ENCODE measurements at places on chromosomes 11 and 22.
A peak's percentile ranks its signal among the peaks of the same experiment; 100 is the strongest.

DNA sequence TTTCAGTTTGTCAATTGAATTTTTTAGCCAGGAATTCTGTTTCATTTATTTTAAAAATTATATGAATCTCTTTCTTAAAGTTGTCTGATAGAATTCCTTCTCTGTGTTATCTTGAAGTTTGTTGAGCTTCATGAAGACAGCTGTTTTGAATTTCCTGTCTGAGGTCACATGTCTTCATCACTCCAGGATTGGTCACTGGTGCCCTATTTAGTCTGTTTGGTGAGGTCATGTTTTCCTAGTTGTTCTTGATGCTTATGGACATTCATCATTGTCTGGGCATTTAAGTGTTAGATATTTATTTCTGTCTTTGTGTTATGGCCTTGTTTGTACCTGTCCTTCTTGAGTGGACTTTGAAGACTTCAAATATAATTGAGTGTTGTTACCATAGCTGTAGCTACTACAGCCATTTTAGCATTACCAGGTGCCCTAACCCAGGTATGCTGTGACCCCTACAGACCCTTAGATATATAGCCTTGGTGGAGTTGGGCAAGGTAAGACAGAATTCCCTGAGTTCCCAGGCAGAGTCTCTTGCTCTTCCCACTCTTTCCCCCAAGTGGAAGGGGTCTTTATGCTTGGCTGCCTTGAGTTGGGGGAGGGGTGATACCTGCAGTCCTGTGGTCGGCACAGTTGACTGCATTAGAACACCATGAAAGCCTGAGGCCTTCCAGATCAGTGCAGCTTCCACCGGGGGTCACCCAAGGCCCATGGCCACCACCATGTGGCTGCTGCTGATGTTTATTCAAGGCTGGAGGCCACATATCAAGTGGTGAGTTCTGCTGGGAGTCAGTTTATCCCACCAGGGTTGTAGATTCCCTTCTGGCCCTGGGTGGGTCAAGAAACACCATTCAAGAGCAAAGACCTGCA, 229.6 kb downstream of the DYNC2H1 start:
- no peak overlapping the region for H3K4me3 ChIP-seq
- H3K27me3 ChIP-seq: no peaks in the 10 kb centered on the region
- no peak overlapping the region for H3K27ac ChIP-seq
- no peak for DNase-seq
- no peaks in the 10 kb centered on the region for H3K36me3 ChIP-seq
- no peaks in the 10 kb centered on the region for H3K4me1 ChIP-seq

DNA sequence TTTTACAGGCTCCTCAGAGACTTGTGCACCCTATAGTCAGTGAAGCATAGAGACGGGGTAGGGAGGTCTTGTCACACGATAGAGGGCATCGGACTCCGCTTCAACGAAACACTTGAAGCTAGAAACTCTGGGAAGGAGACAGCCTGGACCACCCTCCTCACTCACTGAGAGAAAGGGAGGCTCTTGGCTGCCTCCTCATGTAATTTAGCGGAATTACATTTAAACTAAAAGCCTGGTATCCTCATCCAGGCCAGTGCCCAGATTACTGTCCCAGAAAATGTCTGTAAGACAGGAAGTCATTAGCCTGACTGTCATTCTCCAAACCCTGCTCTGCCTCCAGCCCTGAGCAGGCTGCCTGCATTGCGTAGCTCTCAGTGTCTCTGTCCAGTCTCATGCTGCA, 36.0 kb downstream of the TTLL1 start:
- no peak overlapping the region for H3K4me3 ChIP-seq
- DNase-seq: no peak
- no peak overlapping the region for H3K27ac ChIP-seq

GRCh38 chr22:45262195-45262930, 21.7 kb upstream of the KIAA0930 start:
- H3K4me1 ChIP-seq: peaks cover 11% of the 10 kb centered on the region
- no peak overlapping the region for H3K27ac ChIP-seq
- no peak overlapping the region for H3K4me3 ChIP-seq
- no peak for DNase-seq
- H3K36me3 ChIP-seq: no peaks in the 10 kb centered on the region

DNA sequence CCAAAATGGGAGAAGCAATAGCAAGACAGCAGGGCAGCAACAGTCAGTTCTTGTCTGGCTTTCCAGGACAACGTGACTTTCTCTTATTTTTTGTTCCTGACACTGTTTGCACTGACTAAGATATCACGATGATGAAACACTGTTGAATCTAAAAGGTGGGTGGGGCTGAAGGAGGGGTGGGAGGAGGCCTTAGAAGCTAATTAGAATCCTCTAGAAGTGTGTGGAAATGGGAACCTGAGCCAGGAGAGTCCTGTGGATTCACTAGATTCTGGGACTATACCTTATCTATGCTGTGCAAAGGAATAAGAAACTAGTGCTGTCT, 300.3 kb downstream of the ST3GAL4 start:
- no peak for DNase-seq
- H3K4me3 ChIP-seq: no peak overlapping the region
- no peak overlapping the region for H3K27ac ChIP-seq

DNA sequence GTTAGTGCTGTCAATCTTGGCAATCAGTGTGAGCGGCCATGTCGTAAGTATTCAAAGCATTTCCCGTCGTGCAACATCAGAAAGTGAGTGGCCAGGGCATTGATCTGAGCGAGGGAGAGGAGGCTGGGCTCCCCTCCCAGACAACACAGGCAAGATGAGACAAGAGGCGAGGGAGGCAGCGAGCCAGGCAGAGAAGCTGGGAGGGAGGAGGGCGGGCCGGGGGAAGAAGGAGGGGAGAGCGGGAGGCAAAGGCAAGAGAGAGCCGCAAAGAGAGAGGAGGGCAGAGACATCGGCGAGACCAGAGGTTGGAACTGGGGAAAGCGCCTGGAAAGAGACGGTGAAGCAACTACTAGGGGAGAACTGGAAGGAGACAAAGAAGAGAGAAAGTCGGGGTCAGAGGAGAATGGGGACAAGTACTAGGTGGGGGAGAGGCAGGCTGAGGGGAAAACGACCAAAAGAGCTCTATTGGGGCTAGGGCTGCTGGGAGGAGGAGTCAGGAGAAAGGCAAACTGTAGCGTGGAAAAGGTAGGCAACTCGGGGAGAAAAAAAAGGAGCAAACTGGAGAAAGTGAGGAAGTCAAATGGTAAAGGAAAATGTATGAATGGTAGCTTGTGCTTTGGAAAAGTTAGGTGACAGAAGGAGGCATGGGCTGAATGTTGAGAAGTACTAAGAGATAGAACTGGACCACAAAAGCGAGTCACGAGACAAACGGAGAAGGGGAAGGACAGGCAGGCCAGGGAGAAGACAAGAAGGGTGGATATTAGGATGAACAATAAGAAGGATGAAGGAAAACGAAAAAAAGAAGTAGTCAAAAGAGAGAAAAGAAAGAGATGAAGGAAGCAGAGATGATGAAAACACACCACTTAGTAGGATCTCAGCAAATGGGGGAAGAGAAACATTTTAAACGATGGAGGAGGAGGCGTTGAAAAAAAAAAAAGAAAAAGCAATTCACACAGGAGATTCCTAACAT, 130.5 kb upstream of the C11orf58 start:
- no peaks in the 10 kb centered on the region for H3K36me3 ChIP-seq
- no peak for DNase-seq
- H3K27me3 ChIP-seq: peaks cover 21% of the 10 kb centered on the region
- peak overlapping the region; percentile 78 for H3K4me3 ChIP-seq
- peak overlapping the region; percentile 10 for H3K27ac ChIP-seq
- H3K4me1 ChIP-seq: peaks cover 34% of the 10 kb centered on the region

GRCh38 chr11:27902981-27903624, 202.8 kb upstream of the BDNF start:
- no peaks in the 10 kb centered on the region for H3K4me1 ChIP-seq
- no peak overlapping the region for H3K4me3 ChIP-seq
- H3K27me3 ChIP-seq: no peaks in the 10 kb centered on the region
- no peak overlapping the region for H3K27ac ChIP-seq

GRCh38 chr11:34988294-34989255, 72.2 kb downstream of the PDHX start:
- no peaks in the 10 kb centered on the region for H3K4me1 ChIP-seq
- H3K4me3 ChIP-seq: no peak overlapping the region
- H3K27me3 ChIP-seq: no peaks in the 10 kb centered on the region
- peaks cover 10% of the 10 kb centered on the region for H3K36me3 ChIP-seq
- no peak for DNase-seq

GRCh38 chr11:92495107-92495793, 270.6 kb downstream of the FAT3 start:
- no peaks in the 10 kb centered on the region for H3K4me1 ChIP-seq
- no peak for DNase-seq
- no peaks in the 10 kb centered on the region for H3K27me3 ChIP-seq

DNA sequence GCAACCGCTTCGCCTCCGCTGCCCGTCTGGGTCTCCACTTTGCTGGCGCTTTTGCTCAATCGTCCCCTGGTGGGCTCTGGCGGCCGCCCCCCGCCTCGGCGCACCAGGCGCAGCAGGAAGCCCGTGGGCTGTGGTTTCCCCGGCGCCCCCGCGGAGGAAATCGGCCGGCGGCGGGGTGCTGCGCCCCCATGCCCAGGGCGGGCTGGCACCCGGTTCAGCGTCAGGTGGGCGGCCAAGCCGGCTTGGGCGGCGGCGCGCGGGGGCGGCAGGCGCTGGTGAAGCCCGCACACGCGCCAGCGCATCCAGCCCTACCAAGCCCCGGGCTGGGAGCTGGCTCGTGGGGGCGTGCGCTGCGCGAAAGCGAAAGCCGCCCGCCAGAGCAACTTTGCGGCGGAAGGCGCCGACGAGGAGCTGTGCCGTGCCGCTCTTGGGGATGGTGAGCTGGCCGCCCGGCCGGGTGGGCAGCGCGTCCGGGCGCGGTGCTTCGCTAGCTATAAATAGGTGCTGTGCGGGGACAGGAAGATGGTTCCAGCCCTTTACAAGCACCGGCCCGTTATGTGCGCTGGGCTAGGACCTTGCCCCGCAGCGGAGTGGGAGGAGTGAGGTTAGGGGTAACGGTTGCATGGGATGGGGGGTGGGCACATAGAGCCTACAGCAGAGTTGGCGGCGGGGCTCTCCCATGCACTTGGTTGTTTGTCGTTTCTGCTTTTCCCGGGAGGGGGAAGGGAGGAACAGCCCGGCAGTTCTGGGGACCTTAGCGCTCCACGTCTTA, 25.0 kb upstream of the SUSD2 start:
- H3K27ac ChIP-seq: peak overlapping the region; percentile 69
- peak overlapping the region; percentile 95 for H3K4me3 ChIP-seq
- H3K4me1 ChIP-seq: peaks cover 37% of the 10 kb centered on the region
- H3K36me3 ChIP-seq: no peaks in the 10 kb centered on the region
- no peak for DNase-seq

GRCh38 chr22:36922711-36923110, 9.3 kb downstream of the CSF2RB start:
- H3K4me3 ChIP-seq: no peak overlapping the region
- no peak for DNase-seq
- H3K4me1 ChIP-seq: no peaks in the 10 kb centered on the region
- no peaks in the 10 kb centered on the region for H3K27me3 ChIP-seq
- no peak overlapping the region for H3K27ac ChIP-seq
- no peaks in the 10 kb centered on the region for H3K36me3 ChIP-seq

GRCh38 chr11:123011510-123011909, 29.9 kb upstream of the BSX start:
- DNase-seq: no peak
- H3K36me3 ChIP-seq: no peaks in the 10 kb centered on the region
- no peak overlapping the region for H3K4me3 ChIP-seq
- H3K4me1 ChIP-seq: no peaks in the 10 kb centered on the region
- H3K27ac ChIP-seq: no peak overlapping the region
- no peaks in the 10 kb centered on the region for H3K27me3 ChIP-seq

- H3K27me3 ChIP-seq: no peaks in the 10 kb centered on the region
- no peak for DNase-seq
- no peak overlapping the region for H3K27ac ChIP-seq
Measured at GRCh38 chr22:23106344-23106743, 35.4 kb downstream of the RSPH14 start.

GRCh38 chr11:88508759-88509581, 171.4 kb upstream of the CTSC start:
- H3K4me3 ChIP-seq: peak overlapping the region; percentile 63
- no peaks in the 10 kb centered on the region for H3K36me3 ChIP-seq
- peaks cover 14% of the 10 kb centered on the region for H3K4me1 ChIP-seq
- H3K27me3 ChIP-seq: no peaks in the 10 kb centered on the region
- no peak for DNase-seq

DNA sequence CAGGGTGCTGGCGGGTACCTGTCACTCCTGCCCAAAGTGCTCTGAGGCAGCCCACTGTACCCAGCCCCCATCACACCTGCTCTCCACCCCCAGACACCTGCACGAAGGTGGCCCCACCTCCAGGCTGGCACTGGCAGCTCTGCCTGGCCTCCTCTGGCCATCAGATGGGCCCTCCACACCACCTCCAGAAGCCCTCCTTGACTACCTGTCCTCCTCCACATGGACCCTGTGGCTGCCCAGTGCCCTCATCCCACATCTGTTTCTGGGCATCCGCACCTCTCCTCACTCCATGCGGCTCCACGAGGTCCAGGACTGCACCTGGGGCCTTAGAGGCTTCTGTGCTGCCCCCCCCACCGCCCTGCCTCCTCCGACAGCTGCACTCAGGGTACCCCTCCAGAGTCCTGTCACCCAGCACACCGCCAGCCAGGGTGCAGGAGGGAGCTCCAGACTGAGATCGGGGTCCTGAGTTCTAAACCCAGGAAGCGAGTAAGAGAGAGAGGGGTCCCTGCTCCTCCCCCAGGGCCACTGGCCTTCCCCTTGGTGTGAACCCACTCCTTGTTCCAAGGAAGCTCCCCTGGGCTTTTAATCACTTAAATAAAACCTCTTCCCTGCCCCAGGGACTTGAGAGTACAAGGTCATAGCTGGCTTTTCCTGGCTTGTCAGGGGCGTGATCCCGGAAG, 1.7 kb downstream of the CTSD start:
- H3K36me3 ChIP-seq: peaks cover 18% of the 10 kb centered on the region
- H3K4me3 ChIP-seq: peak overlapping the region; percentile 89
- DNase-seq: no peak

- H3K4me3 ChIP-seq: no peak overlapping the region
- no peak for DNase-seq
- peaks cover 16% of the 10 kb centered on the region for H3K4me1 ChIP-seq
- H3K27ac ChIP-seq: no peak overlapping the region
Measured at GRCh38 chr11:57502376-57502775, 13.1 kb downstream of the SLC43A1 start.

- DNase-seq: no peak
- no peak overlapping the region for H3K27ac ChIP-seq
- no peaks in the 10 kb centered on the region for H3K36me3 ChIP-seq
Measured at GRCh38 chr11:78344676-78345075, 72.9 kb downstream of the GAB2 start.

DNA sequence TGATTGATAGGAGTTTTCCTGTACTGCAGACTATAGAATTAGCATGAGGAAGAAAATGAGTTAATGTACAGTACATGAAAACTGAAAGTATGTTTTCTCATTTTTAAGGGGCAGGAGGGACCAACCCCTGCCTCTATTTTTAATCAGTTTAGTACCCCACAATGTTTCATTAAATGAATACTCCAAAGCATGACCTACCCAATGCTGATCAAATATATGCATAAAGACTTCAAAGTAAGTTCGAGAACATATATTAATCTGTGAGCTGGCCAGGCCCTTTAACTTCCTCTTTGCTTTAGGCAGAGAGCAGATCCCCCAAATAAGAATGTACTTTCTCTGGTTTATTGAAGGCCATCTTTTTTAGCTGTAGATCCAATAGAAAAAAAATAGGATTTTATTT, 161.0 kb downstream of the FCHSD2 start:
- no peak for DNase-seq
- peaks cover 11% of the 10 kb centered on the region for H3K4me1 ChIP-seq
- no peaks in the 10 kb centered on the region for H3K36me3 ChIP-seq
- no peak overlapping the region for H3K27ac ChIP-seq
- no peaks in the 10 kb centered on the region for H3K27me3 ChIP-seq
- no peak overlapping the region for H3K4me3 ChIP-seq

GRCh38 chr11:114322934-114323333, 26.7 kb downstream of the NNMT start:
- DNase-seq: no peak
- no peaks in the 10 kb centered on the region for H3K36me3 ChIP-seq
- H3K27ac ChIP-seq: peak overlapping the region; percentile 95
